ENCODE measurements at places on chromosomes 5 and 9. TPM values are rescaled to one million over a fixed set of nuclear protein-coding genes. Genes with fewer than 3 reads are reported as not detected.

GRCh38 chr9:3828495-3828894 lies 302.7 kb upstream of the RFX3 start:
- DNase-seq = no peak

DNA sequence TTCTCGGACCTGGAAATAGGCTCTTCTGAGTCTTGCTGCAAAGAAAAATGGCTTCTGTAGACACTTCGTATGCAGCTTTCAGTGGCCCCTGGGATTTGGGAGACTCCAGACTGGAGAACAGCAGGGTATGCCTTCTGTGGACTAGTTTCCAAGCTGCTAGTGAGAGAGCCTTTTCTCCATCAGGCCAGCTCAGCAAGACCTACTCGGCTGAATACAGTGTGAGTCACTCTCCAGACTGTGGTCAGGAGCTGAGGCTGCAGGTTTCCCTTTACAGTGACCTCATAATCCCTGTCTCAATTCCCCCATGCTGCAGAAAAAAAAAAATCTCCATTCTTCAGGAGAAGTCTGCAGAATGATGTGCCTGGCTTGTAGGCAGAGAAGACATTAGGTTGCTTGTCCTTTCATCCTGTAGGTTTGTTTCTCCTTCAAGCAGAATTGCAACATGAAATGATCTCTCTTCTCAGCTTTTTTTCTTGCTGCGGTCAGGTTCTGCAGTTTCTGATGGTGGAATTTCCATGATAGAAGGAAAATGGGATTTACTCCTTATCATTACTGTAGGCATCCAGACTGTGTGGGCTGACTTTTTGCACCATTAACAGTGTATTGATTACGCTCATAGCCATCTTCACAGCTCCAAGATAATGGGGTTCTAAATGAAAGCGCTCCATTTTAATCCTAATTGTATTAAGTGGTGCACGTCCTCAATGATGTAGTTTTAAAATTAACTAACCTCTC lies 78.3 kb upstream of the TNFSF8 start:
- DNase-seq = no peak

GRCh38 chr9:7970681-7971330 lies 171.2 kb upstream of the DMAC1 start:
- DNase-seq = no peak

GRCh38 chr5:167512111-167512510 lies 779.3 kb upstream of the WWC1 start:
- DNase-seq = no peak

GRCh38 chr9:105236261-105236660 lies 8.2 kb upstream of the SLC44A1 start:
- DNase-seq = no peak

GRCh38 chr9:129696944-129697655 lies 31.7 kb downstream of the PRRX2 start:
- peak; percentile 45 for DNase-seq

- DNase-seq = no peak
Measured at GRCh38 chr5:90898326-90899013, 339.9 kb downstream of the ADGRV1 start.

- DNase-seq = no peak
Measured at GRCh38 chr9:93533863-93534262, 42.5 kb upstream of the PHF2 start.

DNA sequence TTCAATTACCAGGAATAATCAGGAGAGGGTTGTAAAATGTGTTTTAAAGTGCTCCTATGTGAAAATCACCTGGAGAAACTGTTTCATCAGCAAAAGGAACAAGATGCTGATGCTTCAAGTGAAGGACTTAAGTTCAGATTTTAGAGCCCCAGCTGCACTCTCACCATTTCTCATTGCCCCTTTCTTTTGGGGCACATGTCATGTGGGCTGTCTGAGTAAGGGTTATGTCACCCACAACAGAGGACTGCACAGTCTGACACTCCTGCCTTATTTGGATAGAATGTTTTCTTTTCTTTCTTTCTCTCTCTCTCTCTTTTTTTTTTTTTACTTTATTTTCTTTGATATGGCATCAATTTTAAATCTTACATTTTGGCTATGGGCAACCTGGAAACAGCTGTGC lies 204.1 kb upstream of the EFNA5 start:
- DNase-seq = no peak

GRCh38 chr9:13520069-13520468 lies 240.6 kb upstream of the MPDZ start:
- DNase-seq = no peak

GRCh38 chr5:56314529-56314928 lies 81.4 kb upstream of the ANKRD55 start:
- DNase-seq = no peak

DNA sequence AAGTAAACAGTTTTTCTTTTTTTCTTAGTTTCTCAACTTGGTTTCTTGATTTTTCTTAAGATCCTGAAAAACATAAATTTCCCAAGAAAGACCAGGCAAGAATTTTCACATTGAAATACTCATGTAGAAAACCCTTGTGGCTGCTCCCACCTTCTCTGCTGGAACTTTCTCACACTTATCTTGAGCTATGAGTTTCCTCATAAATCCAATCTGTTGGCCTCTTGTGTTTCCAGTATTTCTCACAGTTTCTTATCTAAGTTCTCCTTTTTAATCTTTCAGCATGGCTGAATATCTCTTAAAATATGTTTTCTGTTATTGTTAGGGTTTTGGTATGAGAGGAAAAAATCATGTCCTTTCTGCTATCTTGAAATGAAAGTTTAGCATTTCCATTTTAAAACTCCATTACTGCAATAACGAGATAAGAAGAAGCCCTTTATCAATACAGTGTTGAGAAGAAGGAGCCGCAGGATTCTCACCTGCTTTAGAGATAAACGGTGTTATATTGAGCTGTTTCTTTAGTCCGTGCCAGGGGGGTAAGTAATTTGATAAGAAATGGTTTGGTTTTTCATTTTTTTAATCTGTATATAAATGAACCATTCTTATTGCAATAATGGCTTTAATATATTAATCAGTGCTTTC lies 89.3 kb downstream of the ALDH1A1 start:
- DNase-seq = no peak

GRCh38 chr5:168327019-168327421 lies 35.6 kb downstream of the WWC1 start:
- DNase-seq = no peak

GRCh38 chr9:26665666-26666065 lies 226.9 kb downstream of the CAAP1 start:
- no peak for DNase-seq

- DNase-seq = no peak
Measured at GRCh38 chr9:112061152-112061740, 113.9 kb downstream of the SUSD1 start.

DNA sequence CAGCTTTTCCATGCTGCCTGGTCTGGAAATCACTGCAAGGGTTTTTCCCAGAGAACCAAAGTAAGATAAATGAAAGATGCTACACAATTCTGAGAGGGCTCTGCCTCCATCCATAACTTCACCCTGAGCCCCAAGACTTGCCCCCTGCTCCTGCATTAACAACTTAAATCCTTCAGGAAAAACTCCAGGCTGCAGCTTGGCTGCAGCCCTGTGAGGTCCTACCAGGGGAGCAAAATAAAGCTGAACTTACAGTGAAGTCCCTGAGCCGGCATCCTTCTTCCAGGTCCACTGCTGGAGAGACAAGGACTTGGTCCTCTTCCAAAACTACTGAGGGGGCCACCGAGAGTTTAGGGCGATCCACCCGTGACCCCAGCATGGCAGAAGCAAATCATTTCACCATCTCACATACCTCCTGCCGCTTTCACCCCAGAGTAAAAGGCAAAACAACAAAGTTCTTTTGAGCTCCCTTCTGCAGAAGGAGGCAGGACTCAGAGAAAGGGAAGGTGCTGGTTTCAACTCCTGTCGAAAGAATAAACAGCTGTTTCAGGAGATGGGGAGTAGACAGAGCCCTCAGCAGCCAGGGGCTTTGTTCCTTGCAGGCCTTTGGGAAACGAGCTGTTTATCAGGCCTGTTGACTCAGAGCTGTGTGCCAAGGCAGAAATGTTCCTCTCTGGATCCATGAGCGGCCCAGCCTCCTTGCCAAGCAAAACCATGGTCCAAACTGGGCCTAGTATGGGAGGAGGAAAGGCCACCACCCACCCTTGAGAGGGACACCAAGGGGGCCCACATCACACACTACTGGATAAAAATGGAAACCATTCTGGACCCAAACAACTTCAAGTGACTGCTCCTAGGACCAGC lies 20.6 kb downstream of the GGTA1 start:
- DNase-seq = no peak

DNA sequence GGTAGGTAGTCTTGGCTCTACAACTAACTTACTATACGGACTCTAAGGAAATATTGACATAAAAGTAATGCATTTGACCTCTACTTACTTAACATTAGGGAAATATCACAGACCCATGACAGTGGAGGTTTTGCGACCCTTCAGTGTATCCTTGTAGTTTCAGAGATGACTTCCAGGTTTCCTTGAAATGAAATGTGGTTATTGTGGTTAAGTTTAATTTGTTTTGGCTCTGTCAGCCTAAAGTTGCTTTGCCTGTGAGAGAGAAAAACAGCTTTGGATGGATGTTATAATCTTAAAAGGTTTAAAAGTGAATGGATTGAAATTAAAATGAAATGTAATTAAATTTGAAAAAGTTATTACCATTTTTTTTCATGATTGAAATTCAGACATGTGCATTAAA lies 42.9 kb downstream of the LRRTM2 start:
- DNase-seq = no peak

GRCh38 chr5:15943487-15943886 lies 236.1 kb downstream of the MARCHF11 start:
- DNase-seq = no peak

The ZFYVE16 gene
- 75.1 TPM for total RNA-seq

The CLIC3 gene
- 1.5 TPM for total RNA-seq

The CYLC2 gene
- total RNA-seq = not detected

The ANXA1 gene
- 166 TPM for total RNA-seq

The MEIKIN gene
- not detected for total RNA-seq

The ADRB2 gene
- total RNA-seq = 0.42 TPM

The PCDHGA8 gene
- 2.7 TPM for total RNA-seq

The TMEM250 gene
- total RNA-seq = 34.2 TPM

The MYORG gene
- total RNA-seq = 4.9 TPM

The FIBCD1 gene
- total RNA-seq = 1.8 TPM

The IFNA8 gene
- total RNA-seq = not detected

All from mesothelial cell of epicardium (in vitro differentiated cells).